ENCODE measurements at places on chromosomes 3 and 15.

DNA sequence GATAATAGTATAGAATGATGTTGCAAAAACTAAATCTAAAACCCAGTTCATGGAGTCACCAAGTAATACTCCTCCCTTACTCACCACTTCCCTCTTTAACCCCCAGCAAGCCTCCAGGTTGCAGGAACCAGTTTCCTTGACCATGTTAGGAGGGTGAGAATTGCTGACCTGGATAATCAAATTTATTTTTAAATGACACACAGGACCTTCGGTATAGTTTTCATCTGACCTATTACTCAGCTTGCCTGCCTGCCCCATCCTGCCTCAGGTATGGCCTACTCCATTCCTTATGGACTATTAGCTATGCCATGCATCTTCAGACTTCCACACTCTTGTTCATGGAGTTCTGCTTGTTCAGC, 883 bp downstream of the RTP4 start:
- DNase-seq: no peak

- DNase-seq: no peak
Observed at GRCh38 chr15:79978655-79979514, 7.9 kb upstream of the BCL2A1 start.

DNA sequence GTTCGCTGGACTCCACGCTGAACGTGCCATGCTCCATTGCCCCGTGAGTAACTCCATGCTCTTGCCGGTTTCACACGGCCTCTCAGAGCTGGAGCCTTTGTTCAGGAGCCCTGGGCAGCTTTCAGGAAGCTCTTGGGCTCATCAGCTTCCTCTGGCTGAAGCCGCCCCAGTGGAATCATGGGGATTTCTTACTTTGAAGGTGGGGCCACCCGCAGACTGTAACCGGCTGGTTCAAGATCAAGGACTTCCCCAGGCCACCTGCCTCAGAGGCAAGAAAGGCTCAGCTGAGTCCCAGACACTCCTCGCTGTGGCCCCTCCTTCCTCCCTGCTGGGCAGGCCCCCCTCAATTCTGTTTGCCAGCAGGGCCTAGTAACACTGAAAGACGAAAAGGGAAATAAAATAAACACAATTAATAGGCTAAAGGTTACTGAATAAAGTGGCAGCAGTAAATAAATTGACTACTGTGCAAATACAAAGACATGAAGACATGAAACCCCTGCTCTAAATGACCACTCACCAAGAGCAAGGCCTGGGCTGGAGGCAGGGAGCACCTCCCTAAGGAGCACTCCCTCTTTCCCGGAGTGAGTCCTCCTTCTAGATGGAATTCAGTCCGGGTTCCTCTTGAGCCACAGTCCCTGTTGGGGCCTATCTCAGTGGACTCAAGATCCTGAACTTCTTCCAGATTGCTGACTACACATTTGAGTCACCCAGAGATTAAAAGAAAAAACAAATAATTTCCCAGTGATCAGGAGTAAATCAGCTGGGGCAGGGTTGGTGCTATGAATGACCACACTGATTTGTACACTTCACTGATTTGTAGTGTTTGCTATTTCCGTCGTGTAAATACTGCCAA, 51.0 kb downstream of the ZDHHC19 start:
- DNase-seq: no peak

- no peak for DNase-seq
Observed at GRCh38 chr15:71844916-71845315, 34.6 kb downstream of the NR2E3 start.

- no peak for DNase-seq
Observed at GRCh38 chr3:31170932-31171670, 276.6 kb upstream of the GADL1 start.

- DNase-seq: no peak
Observed at GRCh38 chr3:107988460-107989175, 102.2 kb downstream of the CD47 start.

- DNase-seq: no peak
Observed at GRCh38 chr3:188589771-188590170, 435.8 kb downstream of the LPP start.

DNA sequence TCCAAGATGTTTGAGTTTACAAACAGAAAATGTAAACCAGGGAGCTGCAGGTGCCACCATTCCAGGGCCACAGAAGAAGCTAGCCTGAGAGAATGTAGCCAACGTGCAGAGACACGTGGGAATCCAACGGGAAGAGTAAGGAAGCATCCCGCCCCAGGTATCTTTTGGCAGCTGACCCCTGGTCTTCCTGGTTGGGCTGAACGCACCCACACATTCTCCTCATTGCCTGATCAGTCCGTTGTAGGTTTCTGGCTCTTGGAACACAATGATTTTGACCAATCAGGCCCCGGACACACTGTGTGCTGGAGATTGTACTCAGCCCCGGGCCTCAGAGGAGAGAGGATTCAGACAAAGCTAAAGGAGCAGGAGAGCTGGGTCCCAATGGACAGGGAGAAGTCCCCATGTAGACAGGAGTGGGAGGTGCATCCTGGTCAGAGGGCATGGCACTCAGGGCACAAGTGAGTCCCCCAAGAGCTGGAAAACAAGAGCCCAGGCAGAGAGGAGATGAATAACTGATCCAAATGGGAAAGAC, 102.3 kb downstream of the TPRA1 start:
- DNase-seq: no peak
